ENCODE measurements at places on chromosomes 4 and X.

DNA sequence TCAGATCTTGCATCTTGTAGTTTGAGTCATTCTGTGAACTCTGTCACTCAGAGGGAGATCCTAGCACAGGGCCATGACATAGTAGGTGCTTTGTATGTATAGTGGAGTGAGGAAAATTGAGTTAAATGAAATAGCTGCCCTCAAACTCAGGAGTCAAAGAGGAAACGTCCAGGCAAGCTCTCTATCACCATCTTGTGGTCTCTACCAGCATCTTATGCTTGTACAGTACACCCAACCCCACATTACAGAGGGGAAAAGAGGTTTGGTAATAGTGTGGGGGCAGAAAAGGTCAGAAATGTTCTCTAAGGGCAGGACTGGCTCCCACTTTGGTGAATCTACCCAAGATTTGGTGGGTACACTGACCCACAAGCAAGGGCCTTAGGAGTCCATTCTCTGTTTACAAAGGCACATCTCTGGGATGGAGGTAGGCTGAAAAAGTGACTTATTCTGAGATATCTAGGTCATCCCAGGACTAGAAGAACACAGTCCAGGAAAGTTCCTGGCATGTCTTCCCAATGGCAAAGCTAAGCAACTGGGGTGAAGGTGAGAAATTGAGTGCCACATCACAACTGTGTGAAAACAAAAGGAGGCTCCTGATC is 131.8 kb downstream of the OR13H1 start:
- DNase-seq = no peak

DNA sequence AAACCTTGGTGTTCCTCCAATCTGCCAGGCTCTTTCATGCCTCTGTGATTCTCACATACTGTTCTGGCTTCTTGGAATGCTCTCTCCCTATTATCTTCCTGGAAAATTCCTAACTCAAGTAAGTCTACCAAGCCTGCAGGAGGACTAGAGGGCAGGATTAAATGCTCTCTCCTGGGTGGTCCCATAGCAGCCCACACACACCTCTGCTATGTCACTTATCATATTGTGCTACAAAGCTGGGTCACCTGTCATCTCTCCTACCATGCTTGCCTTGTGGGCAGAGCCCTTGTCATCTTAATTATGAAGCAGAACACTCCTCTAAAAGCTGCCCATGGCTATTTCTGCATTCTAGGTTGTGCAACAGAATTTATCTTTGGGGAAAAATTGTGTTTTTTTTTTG is 344.5 kb upstream of the NOCT start:
- no peak for DNase-seq

DNA sequence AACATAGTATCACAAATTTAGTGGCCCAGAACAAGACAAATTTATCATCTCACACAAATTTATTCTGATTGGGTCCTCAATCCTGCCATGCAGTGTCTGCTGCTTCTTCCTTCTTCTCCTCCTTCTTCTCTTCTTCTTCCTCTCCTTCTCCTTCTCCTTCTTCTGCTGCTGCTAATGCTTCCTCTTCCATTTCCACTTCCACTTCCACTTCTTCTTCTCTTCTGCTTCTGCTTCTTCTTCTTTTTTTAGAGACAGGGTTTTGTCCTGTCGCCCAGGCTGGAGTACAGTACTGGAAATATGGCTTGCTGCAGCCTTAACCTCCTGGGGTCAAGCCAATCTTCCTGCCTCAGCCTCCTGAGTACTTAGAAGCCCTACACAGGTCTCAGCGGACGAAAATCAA is 37.5 kb downstream of the FGFBP1 start:
- DNase-seq = no peak

- no peak for DNase-seq
These were observed 322.0 kb downstream of the TMA16 start for GRCh38 chr4:163816494-163816893.

DNA sequence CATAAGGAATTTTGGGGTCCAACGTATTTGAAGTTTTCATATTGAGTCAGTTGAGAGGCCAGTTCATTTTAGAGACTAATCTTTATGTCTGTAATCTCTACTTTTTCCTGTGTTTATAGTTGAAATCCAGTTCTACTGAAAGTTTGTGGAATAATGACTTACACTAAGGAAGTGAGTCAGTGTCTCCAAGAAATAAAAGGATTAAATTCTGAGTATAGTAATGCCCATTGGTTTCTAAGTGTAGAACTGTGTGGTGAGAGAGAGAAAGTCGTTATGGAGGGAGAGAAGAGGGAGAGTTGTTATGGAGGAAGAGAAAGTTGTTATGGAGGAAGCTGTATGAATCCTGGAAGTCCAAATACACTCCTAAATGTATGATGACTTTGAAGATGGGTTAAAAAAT is 264.6 kb upstream of the HAND2 start:
- no peak for DNase-seq

DNA sequence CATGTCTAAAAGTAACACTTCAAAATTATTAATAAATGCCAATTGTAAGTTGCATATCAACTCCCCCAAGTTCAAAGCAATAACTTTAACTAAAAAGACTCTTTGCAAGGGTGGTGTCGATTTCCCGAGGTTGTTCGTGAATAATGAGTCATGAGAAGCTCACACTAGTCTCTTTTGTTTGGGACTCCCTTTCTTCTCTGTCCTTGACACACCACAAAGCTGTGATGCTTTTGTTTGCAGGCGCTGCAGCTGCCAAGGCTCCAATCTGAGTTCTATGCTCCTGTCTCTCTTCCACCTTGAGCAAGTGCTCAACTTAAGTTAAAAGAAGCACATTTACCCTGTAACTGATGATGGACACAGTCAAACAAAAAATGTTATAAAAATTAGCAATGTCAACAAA is 65.9 kb downstream of the FAT1 start:
- no peak for DNase-seq

DNA sequence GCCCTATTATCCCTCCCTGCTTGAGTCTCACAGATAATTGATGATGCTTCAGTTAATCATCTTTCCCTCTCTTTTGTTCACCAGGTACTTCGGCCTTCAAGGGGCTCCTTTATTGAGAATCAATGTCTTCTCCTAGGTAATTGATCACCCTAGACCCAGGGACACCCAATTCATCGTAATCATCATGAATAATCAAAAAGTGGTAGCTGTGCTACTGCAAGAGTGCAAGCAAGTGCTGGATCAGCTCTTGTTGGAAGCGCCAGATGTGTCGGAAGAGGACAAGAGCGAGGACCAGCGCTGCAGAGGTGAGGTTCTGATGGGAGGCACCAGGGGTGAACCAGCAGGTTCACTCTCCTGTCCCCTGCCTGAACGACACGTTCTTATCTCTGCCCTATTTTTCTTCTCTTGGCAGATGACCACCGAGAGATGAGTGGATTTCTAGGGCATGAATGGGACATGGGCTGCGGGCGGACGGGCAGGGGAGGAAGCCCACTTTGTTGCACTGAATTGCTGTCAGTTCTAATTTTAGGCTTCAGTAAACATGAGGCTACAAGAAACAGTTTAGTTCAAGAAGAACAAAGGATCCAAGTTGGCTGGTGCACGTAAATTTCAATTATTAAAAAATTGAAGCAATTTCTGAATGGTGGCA is 80.5 kb downstream of the ALPK1 start:
- DNase-seq = no peak

GRCh38 chr4:25106363-25107151 is 53.7 kb downstream of the SEPSECS start:
- no peak for DNase-seq

- DNase-seq = no peak
These were observed 62.5 kb upstream of the HOPX start for GRCh38 chr4:56743550-56743949.

GRCh38 chr4:48203819-48204218 is 65.8 kb downstream of the TEC start:
- DNase-seq = no peak

GRCh38 chrX:112844250-112844649 is 3.6 kb upstream of the AMOT start:
- DNase-seq = no peak

GRCh38 chr4:93842601-93843252 is 14.2 kb downstream of the ATOH1 start:
- no peak for DNase-seq

DNA sequence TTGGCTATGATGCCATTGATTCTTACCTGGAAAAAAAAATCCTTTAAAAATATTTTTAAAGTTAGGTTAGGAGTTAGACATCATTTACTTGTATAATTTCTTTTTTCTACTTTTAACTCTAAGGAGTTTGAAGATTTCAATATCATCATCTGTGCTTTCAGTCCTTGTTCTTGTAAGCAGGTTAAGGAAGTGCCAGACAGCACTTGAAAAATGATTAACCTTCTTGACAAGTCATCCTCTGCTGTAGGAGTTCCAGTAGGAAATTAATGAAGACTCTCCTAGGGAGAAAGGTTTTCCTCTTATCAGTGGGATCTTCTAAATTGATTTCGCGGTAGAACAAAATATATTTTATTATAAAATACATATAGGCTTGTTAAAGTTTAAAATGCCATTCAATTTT is 29.1 kb upstream of the ANAPC4 start:
- no peak for DNase-seq

DNA sequence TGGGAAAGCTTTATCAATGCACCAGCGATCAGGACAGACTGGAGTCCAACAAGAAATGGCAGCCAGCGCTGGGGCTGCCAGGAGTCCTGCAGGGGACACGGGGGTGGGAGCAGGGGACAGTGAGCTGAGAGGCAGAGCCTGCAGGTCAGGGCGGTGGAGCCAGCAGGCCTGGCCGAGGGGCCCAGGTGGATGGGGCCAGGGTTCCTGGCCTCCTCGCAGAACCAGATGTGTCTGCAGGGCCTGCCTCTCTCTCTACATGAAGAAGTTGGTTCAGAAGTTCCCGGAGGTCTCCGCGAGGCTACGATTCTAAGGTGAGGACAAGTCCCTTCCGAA is 63.6 kb downstream of the CPZ start:
- no peak for DNase-seq

DNA sequence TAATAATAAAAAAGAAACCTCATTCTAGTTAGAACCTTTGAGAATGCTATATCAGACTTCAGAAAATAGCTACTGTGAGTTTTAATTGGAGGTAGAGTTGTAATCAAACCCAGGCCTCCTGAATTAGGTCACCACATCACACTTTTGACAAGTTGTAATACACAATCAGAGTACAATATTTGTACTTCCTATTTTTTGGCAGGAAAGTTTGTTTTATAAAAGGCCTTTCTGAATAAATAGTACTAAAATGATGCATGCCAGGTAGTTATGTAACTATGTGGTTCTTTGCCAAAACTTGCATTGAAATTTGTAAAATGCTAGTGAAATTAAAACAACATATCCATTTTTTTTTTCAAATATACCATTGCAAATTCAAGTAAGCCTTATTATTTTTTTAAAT is 26.8 kb downstream of the ADH7 start:
- DNase-seq = no peak

DNA sequence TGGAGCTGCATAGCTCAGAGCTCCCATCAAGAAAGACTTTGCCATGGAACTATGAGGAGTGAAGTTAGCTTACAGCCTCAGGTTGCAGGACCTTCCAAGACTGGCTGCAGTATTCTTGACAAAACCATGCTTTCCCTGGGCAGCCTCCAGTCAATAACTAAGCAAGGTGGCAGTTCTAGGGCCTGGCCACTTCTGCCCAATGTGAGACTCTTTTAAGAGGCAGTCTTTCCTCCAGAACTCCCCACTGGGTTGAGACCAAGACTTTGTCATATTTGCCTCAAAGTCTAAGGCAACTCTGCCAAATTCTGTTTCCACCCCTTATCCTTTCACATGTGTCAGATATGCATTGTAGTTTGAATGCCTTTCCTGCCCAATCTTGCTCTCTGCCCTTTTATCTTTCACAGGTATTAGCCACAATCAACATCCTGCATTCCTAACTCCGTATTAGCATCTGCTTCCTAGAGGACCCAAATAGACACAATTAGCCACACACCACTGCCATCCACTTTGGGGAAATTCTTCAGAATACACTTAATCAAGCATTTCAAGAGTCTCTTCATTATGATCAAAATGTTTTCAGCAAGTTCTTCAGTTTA is 17.7 kb upstream of the SLC25A43 start:
- DNase-seq = no peak

DNA sequence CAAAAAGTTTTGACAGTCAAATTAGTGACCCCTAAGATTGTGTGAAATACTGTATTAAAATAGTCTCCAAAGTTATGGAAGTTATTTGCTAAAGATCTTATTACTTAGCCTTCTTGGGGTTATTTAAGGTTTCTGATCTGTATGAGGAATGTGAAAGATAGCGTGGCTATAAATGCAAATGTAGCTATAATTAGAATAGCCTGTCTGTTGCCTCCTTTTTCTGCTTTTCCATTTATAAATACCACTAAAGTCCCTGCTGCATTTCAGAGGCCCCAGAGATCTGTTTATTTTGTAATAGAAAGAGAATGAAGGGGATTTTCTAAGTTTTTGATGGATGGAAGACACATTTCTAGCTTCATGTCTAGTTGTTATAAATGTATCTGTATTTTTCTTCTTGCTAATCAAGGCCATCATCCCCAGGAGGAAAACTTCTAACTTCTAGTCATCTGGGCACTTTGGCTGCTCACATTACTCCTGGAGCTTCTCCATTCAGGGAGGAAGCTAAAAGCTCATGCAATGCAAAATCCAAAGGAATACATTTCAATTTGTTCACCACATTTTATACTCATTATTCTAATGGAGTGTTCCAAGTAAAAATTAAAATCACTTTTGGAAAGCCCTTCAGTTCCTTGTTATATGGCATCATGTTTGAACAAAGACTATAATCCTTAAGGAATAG is 73.9 kb downstream of the INTS12 start:
- DNase-seq = no peak

DNA sequence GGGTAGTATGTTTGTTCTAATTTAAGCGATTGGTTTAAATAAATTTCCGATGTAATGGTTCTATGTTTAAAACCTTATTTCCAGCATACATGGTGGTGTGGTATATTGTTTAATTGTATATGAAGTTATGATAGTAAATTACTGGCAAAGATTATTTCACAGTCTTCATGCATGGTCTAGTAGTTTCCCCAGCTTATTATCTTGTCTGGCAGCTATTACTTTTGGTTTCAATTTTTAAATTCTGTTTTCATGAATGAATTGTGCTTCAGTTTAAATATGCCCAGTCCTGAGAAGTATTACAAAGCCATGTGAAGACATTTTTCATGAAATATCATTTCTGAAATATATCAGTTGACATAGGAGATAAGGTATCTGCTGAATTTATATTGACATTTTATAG is 6.3 kb downstream of the ALG13 start:
- no peak for DNase-seq

All from stimulated activated CD8-positive, alpha-beta memory T cell treated with anti-CD3 and anti-CD28 coated beads, Interleukin-7, amount 100 ng/mL, for 24 hours (primary cell).